ENCODE measurements at places on chromosomes 2 and 18.

DNA sequence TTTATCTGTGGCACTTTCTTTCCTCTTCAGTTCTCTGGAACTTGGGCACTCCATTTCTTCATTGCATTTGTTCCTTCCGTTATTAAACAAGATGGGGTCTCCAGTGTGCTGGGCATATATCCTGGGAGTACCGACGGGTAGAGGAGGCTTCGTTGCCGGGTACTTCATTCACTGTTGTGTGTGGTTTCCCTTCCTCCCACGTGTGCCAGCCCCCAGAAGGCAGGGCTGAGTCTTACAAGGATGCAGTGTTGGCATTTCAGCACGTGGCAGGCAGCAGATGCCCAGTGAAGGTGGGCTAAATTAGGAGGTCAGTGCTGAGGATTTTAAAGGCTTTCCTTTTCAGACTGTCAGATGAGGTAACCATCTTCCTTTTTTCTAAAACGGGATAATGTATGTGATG lies 58.6 kb downstream of the MGAT5 start:
- no peak for DNase-seq

DNA sequence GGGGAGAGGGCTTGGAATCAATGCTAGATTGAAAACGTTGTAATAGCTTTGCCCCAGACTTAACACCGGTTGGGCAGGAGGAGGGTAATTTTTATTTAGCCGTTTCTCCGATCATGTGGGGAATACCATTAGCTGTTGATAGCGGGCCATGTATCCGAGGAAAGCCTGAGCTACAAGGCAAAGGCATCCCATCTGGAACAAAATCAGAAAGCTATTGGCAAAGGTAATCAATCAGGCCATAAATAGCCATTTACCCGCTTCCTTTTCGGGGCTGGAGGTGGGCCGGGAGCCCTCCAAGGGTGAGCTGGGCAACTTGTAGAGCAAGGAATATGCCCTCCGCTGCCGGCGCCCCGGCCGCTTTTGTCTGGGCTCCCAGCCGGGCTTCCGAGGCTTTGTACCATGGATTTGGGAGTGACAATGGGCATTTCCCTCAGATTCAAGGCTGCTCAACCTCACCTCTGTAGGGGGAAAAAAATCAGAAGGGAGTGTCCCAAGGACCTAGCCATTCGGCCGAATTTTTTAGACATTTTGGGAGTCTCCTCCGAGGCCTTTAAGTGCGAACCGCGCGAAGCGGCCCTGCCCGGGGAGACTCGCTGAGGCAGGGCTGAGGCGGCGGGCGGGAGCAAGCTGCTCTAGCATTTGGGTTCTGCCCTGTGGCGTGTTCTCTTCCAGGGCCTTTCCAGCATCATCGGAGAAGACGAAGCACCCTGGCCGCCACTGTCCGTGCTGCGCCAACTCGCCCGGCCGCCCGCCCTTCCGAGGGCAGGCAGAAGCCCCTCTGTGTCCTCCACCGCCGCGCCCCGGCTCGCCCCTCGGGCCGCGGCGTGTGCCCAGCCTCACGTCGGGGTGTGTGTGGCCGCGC lies 1.1 kb upstream of the HOXD9 start:
- DNase-seq: no peak

DNA sequence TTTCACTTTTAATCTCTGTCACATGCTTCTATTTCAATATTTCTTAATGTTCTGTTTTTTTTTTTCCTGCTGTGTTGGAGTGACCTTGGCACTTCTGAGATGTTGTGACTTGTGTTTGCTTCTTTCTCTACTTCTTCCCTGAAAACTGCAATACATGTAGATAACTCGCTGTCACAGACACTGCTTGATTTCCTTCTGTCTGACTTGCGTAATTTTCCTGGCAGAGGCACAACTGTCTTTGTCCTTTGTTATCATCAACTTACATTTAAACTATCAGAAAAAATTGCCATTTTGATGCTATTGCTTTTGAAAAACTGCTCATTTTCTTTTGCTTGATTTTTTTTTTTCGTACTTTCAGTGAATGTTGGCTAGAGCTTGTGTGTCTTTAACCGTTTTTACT lies 69.0 kb downstream of the BABAM2 start:
- no peak for DNase-seq

- DNase-seq: no peak
Measured at GRCh38 chr2:50769406-50770181, 262.3 kb downstream of the NRXN1 start.

- no peak for DNase-seq
Measured at GRCh38 chr18:29753379-29753778, 1289.2 kb downstream of the DSC3 start.

DNA sequence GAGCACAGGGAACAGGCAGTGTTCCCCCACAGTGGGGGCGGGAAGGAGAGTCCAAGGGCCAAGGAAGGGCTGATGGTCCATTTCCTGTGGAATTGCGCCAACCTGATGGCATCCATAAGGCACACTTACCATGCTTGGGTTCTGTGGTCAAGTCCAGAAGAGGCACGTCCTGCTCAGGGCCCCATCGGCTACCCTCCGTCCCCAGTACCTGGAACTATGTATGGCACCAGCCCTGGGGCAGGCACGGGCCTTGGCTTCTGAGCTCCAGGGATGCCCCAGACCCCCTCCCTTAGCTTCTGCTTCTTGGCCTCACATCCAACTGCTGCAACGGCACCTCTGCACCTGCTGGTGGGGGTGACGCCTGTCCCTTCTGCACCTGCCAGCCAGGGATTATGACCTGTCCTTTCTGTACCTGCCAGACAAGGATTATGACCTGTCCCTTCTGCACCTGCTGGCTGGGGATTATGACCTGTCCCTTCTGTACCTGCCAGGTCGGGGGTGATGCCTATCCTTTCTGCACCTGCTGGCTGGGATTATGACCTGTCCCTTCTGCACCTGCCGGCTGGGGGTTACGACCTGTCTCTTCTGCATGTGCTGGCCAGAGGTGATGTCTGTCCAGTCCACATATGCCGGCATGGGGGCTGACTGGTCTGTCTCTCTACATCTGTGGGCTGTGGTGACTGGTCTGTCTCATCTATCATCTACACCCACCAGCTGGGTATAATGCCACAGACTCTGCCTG lies 45.4 kb upstream of the SNTG2 start:
- DNase-seq: no peak

DNA sequence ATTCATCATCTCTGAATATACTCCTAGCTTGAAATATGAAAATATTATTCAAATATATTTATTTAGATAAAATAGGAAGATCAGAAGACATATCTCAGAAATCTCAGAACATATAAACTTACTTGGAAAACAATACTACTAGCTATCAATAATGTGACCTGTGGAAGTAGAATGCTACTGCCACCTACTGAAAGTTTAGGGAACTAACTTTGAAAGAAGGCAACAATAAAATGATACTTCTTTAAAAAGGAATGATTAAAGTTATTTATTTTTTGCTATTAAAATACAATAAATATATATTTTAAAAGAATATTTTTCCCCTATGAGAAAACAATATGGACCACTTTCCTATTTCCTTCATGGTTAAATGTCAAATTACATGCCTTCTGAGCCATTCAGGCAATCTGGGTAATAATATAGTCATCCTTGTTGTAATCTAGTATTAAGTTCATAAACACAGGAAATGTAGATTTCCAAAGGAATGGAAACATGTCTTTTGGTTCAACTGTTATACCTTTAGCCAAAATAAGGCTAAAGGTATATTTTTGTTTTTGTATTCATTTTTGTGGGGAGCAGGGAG lies 26.0 kb downstream of the ACADL start:
- DNase-seq: no peak

DNA sequence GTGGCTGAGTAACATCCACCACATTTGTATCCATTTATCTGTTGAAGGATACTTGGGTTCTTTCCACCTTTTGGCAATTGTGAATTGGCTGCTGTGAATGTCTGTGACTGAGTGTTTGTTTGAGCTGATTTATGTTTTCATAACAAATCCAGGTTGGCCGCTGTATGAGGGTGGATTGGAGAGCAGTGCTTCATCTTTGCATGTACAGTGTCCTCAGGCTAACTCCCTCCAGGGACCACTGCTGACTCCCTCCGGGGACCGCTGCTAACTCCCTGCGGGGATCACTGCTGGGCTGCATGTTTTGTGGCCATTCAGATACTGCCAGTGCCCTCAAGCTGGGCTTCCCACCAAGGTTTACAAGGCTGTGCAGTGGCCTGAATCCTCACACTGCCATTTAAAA lies 10.2 kb downstream of the BOK start:
- no peak for DNase-seq

DNA sequence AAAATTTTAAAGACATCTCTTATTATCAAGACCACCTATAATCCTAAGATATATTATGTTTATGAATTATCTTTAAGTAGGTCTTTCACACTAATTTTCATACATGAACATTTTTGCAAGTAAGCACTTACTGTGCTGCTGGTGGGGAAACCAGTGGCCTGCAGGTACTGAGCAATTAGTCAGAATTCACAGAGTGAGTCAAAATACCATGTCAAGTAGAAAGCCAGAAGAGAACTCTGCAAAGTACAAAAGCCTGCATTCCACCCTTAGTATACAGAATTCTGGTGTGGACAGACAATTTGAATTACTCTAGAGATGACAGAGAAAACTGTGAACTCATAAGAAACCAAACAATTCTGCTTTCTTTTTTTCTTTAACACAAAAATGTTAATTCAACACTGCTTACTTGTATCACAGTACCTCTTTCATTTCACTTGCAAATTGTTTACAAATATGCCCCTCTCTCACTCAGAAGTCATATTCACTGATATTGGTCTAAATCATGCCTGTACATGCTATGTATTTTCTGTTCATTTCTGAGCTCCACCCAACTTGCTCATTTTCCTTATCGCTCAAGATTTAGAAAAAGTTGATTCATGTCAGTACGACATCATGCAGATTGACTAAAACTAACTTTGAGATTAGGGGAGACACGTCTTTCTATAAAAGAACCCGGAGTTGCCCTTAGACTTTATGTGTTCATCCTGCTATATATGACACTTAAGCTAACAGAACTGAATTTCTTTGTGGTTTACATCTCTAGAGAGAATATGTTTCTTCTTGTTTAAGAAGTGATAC lies 182.9 kb downstream of the IKZF2 start:
- DNase-seq: no peak

DNA sequence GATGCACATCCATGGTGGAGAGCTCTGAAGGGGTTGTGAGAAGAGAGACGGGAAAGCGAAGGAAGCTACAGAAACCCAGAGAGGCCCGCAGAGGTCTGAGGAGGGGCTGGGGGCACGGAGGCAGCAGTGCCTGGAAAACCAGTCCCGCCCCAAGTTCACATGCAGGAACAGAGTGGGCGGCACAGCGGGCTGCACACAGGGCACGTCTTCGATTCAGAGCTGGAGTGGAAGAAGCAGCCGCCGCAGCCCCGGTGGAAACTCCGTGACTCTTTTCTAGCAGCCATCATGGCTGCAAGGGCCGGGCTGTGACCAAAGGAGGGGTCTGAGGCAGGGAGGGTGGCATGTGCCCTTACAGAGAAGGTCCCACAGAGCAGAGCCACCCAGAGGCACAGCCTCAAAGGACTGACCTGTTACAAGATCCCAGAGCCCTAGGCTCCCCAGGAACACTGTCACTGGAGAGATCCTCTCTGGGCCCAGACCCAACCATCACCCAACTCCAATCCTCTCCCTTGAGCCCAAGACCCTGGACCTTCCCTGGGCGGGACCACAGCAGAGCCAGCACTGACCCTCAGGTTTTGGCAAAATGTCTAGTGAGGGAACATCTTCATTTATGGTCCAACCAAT lies 10.7 kb downstream of the PRKAG3 start:
- DNase-seq: no peak

GRCh38 chr18:47601581-47602272 lies 328.7 kb downstream of the SMAD2 start:
- no peak for DNase-seq

DNA sequence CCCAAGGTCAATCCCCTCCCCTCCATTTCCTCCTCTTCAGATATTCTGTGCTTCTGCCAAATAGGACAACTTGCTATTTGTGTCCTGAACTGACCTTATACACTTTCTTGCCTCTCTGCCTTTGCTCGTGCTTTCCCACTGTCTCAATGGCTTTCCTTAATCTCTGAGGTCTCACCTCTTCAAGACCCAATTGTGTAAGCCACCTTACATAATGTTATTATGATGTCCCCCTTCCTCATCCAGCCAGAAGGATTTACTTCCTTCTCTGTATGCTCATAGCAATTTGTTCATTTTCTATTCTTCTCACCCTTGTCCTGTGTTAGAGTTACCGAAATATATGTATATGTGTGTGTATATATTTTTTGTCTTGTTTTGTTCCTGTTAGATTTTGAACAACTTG lies 26.9 kb upstream of the DARS1 start:
- DNase-seq: no peak
